Stimulated activated CD4-positive, alpha-beta T cell treated with anti-CD3 and anti-CD28 coated beads, Interleukin-1b, Interleukin-23, amount 100 ng/mL, for 1 hour (primary cell): ENCODE measurements at places on chromosomes 1 and 21.
A peak's percentile ranks its signal among the peaks of the same experiment; 100 is the strongest.

DNA sequence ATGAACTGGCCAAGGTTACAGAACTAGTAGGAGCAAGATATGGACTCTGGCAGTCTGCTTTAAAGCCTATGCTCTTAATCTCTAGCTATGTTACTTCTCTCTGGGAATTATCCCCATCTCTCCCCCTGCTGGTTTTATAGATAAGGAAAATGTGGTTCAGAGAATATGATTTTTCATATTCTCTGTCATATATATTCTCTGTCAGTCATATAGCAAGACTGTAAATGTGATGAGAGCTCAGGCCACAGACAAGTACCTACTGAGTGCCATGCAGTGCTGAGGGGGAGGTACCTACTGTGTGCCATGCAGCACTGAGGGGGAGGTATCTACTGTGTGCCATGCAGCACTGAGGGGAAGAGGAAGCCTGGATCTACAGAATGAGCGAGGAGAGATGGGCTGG is 220.3 kb upstream of the FGGY start:
- no peak for DNase-seq

DNA sequence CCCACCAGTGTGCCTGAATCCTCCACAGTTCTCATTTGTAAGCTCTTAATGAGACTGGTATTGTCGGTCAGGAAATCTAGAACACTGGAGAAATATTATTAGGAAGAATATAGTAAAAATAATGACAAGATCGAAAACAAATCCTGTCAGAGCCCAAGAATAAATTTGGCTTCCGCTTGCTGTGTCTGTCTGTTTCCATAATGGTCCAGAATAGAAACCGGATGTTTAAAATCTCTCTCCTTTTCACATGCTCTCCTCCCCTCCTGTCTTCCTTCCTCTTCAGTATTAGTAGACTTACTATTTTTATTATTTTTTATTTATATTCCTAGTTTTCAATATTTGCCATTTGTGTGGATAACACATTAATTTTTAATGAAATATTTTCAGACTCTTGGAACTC is 187.7 kb downstream of the SDCCAG8 start:
- no peak for DNase-seq

- no peak for DNase-seq
Measured at GRCh38 chr1:41235893-41236292, 6.2 kb downstream of the SCMH1 start.

DNA sequence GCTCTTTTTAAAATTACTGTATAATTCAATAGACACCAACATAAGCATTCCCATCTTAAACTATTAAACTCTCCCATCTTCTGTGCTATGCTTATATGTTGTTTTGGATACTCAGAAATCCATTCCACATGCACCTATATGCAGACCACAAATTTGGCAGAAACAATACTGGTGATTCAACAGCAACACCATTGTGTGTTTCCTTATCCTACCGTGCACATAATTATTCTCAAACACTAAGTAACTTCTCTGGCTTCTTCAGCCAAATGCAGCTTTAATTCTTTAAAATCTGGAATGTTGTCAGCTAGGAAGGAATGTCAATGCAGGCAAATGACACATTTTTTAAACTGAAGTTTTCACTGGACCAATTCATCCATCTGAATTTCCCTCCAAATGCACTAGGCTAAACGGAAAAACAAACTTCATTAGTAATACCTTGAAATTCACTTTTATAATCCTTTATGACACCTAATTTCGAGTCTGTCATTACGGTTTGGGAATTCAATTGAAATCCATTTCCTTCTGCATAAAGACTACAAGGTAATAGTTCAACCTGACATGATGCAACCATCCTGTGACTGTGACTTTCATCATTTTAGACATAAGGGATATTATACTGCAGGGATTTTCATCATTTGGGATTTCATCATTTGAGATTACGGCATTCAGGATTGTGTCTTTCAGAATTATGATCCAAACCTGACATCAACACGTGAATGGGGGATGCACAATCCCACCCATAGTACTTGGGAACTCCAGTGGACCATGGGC is 308.5 kb downstream of the LTN1 start:
- DNase-seq = no peak

DNA sequence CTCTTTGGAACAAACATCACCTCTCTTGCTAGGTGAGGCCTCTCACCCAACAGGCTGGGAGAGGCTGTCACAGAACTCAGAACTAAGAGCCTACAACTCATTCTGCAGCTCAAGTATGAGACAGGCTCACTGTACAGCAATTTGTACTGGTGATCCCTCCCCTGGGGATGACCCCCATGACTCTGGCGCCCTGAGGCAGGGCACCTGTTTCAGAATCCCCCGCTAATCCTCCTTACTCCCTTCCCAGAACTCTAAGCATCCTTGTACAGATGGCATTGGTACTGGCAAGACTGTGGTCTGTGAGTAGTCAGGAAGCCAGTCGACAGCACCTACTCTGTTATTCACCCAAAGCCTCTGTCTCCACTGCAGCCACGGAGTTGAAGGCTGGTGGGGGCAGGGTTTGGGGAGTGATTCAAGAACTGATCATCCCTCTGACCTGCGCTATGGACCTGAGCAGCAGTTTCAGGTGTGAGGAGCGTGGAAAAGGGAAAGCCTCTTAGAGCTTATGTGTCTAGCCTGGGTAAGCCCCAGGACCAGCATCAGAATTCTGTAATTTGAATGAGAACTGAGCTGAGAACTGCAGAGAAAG is 655.5 kb downstream of the KIF26B start:
- DNase-seq = no peak

DNA sequence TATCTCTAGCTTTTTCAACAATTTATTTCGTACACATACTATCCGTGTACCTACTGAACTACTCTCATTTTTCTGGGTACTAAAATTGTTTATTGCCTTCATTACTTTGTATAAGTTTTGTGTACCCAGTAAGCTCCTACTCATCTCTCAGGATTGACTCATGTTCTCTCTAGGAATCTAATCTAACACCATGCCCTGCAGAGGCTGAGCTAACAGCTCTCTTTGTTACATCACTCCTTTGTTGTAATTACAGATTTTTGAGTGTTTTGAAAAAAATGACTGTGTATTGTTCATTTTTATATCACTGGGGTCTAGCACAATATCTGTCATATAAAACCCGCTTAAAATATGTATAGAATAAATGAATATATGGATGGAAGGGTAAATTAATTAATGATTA is 167.1 kb downstream of the ATP6V1G3 start:
- DNase-seq = no peak

- DNase-seq = no peak
Measured at GRCh38 chr1:221555689-221556433, 186.0 kb downstream of the DUSP10 start.

DNA sequence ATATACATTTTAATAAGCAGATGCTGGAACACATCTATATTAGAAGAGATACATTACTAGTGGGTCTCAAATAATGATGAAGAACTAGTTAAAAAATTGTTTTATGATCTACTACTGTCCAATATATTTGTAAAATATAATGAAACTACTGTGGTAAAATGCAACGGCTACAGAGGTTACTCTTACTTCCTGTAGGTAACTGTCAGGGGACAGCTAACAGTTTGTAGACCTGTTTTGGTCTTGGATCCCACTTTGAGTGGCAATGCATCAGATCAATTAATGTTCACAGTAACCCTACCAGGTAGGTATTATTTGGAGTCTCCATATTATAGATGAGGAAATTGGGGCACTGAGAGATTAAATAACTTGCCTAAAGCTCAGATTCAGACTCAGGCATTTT is 26.7 kb upstream of the MYSM1 start:
- no peak for DNase-seq

DNA sequence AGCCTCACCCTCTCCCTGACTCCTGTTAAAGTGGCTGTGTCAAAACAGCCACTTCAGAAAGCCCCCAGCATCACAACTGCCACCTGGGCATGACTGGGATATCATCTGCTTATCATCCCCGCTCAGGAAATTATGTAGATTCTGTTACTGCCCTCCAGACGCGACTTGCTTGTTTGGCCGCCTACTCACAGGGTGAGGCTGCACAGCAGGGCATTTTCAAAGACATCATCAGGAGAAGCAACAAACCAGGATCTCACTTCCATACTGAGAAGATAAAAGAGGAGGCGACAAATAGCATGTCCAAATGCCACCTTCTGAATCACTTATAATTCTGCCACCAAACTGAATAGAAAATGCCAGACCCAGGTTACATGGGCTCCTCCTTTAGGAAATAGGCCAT is 94.8 kb downstream of the MIS18A start:
- no peak for DNase-seq

- no peak for DNase-seq
Measured at GRCh38 chr1:93434088-93434487, 13.8 kb upstream of the FNBP1L start.

GRCh38 chr1:186220911-186221310 is 154.1 kb downstream of the TPR start:
- DNase-seq = no peak

- no peak for DNase-seq
Measured at GRCh38 chr1:154379301-154379700, 25.8 kb upstream of the IL6R start.

GRCh38 chr1:246591958-246592357 is 25.7 kb downstream of the CNST start:
- DNase-seq = no peak

DNA sequence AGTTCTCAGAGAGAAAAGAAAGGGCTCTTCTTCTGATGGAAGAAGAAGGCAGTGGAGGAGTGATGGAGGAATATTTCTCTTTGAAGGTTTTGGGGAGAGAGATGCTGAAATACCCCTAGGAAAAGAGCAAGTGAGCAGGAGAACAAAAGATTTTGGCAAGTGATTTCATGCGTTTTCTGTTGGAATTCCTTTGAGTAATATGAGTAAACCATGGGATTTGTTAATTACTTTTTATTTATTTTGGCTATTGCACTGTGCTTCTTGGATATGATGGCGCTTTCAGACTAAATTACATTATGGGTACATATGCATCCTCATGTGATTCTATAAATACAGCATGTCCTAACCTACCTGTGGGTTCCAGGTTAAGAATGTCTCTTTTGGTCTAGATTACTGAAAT is 210.1 kb upstream of the PTGFR start:
- DNase-seq = no peak

DNA sequence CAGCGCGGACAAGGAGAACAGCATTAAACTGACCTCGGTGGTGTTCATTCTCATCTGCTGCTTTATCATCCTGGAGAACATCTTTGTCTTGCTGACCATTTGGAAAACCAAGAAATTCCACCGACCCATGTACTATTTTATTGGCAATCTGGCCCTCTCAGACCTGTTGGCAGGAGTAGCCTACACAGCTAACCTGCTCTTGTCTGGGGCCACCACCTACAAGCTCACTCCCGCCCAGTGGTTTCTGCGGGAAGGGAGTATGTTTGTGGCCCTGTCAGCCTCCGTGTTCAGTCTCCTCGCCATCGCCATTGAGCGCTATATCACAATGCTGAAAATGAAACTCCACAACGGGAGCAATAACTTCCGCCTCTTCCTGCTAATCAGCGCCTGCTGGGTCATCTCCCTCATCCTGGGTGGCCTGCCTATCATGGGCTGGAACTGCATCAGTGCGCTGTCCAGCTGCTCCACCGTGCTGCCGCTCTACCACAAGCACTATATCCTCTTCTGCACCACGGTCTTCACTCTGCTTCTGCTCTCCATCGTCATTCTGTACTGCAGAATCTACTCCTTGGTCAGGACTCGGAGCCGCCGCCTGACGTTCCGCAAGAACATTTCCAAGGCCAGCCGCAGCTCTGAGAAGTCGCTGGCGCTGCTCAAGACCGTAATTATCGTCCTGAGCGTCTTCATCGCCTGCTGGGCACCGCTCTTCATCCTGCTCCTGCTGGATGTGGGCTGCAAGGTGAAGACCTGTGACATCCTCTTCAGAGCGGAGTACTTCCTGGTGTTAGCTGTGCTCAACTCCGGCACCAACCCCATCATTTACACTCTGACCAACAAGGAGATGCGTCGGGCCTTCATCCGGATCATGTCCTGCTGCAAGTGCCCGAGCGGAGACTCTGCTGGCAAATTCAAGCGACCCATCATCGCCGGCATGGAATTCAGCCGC is 2.5 kb downstream of the S1PR1 start:
- peak; percentile 27 for DNase-seq

GRCh38 chr1:85275701-85276214 is 674 bp downstream of the BCL10 start:
- DNase-seq = no peak

GRCh38 chr1:183622884-183623785 is 12.4 kb downstream of the ARPC5 start:
- no peak for DNase-seq

GRCh38 chr1:233064988-233065387 is 114.6 kb downstream of the NTPCR start:
- DNase-seq = no peak

DNA sequence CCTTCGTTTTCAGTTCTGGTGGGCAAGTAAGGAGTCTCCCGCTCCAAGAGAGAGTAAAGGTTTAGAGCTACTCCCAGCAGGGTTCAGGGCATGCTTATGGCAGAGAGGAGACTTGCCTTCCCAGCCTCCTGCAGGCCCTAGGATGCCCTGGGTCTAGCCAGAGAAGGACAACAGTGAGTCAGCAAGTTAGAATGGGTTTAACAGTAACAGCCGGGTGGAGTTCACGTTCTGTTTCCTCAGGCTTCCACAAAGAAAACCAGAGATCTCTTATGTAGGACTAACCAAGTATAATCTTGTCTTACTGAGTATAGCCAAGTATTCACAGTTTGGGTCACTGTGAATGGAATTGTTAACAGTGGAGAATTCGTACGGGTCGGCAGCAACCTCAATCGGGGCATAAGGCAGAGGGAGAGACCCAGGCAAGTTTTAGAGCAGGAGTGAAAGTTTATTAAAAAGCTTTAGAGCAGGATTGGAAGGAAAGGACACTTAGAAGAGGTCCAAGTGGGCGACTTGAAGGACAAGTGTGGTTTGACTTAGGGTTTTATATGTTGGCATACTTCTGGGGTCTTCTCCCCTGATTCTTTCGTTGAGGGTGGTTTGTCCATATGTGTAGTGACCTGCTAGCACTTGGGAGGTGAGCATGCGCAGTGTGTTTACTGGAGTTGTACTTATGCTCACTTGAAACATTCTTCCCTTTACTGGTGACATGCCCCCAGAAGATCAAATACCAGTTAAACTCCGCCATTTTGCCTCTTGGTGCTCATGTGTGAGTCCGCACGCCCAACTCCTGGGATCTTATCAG is 4.5 kb downstream of the OVAAL start:
- DNase-seq = no peak

DNA sequence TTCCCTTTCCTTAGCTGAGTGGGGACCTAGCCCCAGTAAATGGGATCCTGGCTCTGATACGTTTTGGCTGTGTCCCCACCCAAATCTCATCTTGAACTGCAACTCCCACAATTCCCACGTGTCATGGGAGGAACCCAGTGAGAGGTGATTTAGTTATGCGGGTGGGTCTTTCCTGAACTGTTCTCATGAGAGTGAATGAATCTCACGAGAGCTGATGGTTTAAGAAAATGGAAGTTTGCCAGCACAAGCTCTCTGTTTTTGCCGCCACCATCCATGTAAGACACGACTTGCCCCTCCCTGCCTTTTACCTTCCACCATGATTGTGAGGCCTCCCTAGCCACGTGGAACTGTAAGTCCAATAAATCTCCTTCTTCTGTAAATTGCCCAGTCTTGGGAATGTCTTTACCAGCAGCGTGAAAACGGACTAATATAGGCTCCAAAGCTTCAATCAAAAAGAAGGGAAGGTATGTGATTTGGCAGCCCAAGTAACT is 29.9 kb upstream of the POU2F1 start:
- no peak for DNase-seq
